Brain pericyte (primary cell): ENCODE measurements at places on chromosomes 1 and 21.

- DNase-seq, result no peak
These were observed 74.6 kb downstream of the DNTTIP2 start for GRCh38 chr1:93804412-93804811.

GRCh38 chr21:31185663-31186062 lies 147.4 kb upstream of the KRTAP19-8 start:
- DNase-seq, result no peak

DNA sequence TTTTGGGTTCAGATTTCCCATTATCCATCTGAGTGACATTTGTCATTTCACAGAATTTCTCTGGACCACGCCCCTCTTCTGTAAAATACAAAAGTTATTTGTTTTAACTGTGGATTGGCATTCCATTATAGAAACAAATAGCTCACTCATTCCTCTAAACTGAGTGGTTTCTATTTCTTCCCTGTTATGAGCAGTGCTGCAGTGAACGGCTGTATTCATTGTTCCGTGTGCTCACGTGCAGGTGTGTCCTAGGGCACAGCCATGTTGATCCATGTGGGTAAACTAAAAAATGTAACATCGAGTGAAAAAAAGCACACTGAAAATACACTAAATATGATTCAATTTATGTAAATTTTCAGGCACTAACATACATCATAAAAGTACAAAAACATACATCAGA lies 27.0 kb upstream of the IL12RB2 start:
- DNase-seq, result no peak

DNA sequence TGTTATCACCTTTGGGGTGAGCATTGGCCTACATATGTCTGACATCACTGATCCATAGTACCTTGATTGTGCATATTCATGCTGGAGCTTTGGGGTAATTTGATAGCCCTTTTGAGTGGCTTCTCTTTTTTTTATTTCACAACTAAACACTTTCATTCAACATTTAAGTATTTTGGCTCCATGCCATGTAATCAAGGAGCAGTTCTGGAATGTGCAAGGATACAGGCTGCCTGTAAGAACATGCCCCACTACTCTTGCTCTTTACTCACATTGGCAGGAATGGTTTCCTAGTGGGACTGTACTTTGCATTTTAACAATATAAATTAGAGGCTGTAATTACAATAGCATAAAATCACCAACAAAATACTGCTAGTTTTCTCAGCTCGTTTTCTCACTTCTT lies 300.7 kb upstream of the SPAG17 start:
- DNase-seq, result no peak

DNA sequence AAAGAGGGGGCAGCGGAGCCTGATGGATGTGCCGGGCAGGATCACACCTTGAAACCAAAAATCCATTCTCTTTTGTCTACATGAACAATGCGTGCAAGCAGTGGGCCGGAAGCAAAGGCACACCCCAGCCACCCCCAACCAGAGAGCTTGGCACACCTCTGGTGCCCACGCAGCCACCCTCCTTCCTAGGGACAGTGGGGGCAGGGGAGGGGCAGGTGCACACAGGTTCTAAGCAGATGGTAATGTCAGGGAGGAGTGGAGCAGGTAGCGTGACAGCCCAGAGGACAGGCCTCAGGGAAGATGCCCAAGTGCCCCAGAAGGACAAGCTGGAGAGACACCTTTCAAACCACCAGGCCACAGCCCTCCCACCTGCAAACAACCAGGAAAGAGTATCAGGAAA lies 36.5 kb downstream of the SYF2 start:
- DNase-seq, result no peak

DNA sequence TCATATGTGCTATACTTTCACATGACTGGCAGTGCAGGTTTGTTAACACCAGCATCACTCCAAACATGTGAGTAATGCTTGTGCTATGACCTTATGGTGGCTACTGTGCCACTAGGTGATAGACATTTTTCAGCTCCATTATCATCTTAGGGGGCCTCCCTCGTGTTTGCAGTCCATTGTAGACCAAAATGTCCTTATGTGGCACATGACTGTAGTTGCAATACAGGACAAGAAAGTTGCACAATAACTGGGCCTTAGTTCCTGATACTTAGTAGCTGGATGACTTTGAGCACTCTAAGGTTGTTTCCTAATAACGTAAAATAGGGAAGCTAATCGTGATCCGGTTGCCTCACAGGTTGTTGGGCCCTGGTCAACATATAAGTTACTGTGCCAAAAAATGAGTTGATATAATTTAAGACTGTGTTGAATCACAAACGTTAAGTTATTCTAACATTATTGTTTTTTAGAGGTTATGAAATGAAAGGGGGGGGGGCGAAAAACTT lies 511 bp upstream of the SNX27 start:
- DNase-seq, result no peak

DNA sequence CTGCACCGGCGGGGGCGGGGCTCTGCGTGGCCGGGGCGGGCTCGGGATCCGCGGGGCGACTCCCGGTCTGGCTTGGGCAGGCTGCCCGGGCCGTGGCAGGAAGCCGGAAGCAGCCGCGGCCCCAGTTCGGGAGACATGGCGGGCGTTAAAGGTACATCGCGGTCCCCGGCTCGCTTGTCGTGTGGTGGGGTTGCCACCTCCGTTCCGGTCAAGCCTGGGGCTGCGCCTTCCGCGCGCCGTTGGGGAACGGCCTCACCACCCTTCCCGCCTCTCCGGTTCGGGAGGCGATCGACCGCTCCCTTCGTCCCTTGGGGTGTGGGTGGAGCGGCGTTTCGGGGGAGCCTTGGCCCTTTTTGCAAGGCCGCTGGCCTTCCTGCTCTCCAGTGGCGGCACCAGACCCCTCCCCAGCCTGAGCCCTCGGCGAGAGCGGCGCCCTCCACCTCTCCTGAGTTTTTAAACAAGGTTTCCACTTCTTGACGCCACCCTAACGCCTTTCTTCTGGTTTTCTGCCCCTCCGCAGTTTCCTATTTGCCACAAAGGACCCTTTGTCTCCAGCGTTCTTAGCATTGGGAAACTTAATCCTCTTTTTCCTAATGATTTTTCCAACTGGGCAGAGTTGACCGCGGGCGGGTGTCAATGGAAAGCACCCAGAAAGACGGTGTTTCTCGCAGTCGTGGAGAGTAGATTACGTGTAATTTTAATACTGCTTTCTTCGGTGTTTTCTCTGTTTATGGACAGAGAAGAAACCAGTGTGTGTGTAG lies at the start of the genes LEPR and LEPROT:
TSS of gene LEPR (plus strand) at position 79 of the 761 bp plus-strand sequence. CDS start 144,898 bp downstream, outside the sequence.
TSS of gene LEPROT (plus strand) at position 79 of the 761 bp plus-strand sequence. CDS start at position 136, 57 bp downstream.
- DNase-seq, result no peak

DNA sequence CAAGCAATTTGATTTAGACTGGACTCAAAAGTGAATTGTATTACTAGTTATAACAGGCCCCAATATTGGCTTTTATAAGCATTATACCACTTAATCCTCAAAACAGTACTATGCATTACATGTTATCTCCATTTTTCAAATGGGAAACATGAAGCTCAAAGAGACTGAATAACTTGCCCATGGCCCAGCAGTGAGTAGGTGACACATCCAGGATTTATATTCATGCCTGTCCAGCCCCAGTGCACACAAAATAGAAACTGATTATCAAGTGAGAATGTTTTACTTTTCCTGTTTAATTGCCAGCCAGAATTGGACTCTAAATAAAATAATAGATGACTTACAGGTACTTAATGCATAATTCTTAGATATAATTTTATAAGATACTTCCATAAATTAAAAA lies 82.9 kb downstream of the NIBAN1 start:
- DNase-seq, result no peak

GRCh38 chr1:81838600-81839218 lies 38.0 kb downstream of the ADGRL2 start:
- DNase-seq, result no peak

DNA sequence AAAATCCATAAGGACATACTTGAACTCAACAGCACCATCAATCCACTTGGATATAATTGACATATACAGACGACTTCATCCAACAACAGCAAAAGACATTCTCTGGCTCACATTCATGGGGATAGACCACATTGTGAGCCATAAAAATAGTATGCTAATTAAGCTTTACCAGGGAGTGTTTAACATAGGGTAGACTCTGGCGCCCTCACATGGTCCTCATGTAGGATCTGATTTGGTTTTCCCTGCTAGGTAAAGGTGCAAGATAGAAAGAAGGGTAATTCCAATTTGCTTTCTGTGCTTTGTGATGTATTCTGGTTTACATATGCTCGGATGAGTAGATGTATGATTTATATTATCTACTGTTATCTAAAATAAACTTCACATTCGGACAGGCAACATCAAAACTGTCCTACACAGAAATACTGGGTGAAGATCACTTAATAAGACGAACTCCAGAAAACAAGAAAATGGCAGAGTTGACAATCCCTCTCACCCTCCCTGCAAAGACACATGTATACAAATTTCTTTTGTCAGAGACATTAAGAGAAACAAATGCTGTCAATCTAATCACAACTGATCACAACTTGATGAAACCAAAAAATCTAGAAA lies 27.7 kb downstream of the CR1L start:
- no peak for DNase-seq

- DNase-seq, result no peak
These were observed 71.8 kb downstream of the PBX1 start for GRCh38 chr1:164630626-164631396.

DNA sequence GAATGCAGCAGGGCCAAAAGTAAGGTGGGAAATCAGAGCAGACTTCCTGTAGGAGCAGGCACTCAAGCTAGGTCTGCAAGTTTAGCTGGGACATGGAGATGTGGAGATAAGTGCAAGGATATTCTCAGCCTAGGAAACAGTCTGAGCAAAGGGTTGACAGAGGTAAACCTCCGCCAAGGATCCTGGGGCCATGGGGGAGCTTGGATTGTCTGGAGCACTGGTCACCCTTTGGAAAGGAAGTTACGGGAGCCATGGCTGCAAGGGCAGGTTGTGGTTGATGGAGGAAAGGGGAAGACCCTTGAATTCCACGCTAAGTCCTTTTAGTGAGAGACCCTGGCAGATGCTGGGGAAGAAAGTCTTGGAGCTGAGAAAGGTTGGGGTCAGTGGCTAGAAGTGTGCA lies 150.9 kb downstream of the PTPRU start:
- no peak for DNase-seq
